ENCODE measurements at places on chromosomes 13 and 19.

DNA sequence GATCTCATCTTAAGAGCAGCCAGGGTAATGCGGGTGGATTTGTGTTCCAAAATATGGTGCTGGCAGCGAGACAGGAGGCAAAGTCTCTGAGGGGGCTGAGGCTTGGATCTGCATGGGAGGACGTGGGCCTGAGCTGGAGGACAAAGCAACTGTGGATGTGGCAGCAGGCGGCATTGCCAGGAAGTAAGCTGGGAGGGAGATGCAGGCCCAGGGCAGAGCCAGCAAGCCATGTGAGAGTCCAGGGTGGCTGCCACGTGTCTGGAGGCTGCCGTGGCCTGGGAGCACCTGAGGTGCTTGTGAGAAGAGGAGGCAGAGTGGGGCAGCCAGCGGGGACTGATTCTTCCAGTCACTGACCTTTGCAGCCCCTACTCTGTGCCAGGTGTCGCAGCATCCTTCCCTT is 52.0 kb downstream of the DPF1 start:
- no peak for DNase-seq

GRCh38 chr19:40411125-40411842 is 1.9 kb downstream of the PRX start:
- DNase-seq = no peak

DNA sequence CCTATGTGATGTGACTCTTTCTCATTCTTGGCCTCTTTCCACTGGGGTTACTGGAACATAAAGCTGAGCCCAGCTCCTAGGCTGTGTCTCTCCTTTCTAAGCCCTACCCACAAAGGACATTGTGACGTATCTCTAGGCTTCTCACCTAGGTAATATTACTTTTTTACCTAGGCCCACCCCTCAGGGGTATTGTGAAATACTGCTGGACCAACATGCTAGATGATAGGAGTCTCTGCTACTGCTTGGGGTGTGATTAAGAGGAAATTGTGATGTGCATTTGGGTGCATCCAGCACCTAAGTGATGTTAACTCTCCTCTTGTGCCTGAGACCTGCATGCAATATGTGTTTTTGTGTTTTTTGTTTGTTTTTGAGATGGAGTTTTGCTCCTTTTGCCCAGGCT is 22.8 kb upstream of the ZNF254 start:
- DNase-seq = no peak

DNA sequence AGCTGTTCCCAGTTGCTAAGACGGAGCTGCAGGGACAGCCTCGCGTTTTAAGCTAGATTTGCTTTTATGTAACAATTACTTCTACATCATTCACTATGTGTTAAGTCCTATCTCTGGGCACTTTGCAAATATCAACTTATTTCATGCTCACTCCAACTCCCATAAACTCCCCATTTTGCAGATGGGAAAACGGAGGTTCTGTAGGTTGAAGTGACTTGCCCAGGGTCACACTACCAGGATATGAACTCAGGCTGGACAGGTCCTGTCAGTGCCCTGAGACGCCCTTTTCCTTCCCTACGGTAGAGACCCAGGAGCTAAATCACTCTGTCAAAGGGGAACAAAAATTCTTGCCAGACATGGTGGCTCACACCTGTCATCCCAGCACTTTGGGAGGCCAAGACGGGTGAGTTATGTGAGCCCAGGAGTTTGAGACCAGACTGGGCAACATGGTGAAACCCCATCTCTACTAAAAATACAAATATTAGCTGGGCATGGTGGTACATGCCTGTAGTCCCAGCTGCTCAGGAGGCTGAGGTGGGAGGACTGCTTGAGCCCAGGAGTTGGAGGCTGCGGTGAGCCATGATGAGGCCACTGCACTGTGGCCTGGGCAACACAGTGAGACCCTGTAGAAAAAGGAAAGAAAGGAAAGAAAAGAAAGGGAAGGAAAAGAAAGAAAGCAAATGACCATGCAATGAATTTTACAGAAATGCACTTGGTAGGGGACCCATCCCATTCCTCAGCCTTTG is 14.5 kb upstream of the NFIC start:
- DNase-seq = no peak

DNA sequence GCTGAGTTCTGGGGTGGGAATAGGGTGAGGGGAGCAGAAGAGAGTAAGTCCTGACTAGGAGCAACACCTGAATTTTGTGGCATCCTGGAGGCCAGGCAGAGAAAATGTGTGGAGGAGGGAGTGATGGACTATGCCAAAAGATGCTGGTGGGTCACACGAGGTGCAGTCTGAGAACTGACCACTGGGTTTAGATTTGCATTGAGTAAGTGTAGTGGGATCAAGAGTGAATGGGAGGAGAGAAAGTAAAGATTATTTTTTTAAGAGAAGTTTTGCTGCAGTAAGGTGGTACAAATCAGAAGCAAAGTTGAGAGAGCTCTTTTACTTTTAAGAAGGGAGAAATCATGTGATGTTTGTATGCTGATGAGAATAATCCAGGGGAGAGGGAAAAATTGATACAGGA is 405.1 kb downstream of the DLEU7 start:
- no peak for DNase-seq

GRCh38 chr19:53892981-53893325 is 11.0 kb downstream of the PRKCG start:
- DNase-seq = no peak

DNA sequence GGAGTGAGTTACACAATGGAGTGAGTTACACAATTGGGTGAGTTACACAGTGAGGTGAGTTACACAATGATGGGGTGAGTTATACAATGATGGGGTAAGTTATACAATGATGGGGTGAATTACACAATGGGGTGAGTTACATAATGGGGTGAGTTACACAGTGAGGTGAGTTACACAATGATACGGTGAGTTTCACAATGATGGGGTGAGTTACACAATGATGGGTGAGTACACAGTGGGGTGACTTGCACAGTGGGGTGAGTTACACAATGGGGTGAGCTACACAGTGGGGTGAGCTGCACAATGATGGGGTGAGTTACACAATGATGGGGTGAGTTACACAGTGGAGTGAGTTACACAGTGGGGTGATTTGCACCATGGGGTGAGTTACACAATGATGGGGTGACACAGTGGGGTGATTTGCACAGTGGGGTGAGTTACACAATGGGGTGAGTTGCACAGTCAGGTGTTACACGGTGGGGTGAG is 52.5 kb upstream of the GAS6 start:
- DNase-seq = no peak

GRCh38 chr19:47190167-47190727 is 40.8 kb downstream of the BBC3 start:
- DNase-seq = peak; percentile 75
